ENCODE measurements at places on chromosomes 3 and 15.

DNA sequence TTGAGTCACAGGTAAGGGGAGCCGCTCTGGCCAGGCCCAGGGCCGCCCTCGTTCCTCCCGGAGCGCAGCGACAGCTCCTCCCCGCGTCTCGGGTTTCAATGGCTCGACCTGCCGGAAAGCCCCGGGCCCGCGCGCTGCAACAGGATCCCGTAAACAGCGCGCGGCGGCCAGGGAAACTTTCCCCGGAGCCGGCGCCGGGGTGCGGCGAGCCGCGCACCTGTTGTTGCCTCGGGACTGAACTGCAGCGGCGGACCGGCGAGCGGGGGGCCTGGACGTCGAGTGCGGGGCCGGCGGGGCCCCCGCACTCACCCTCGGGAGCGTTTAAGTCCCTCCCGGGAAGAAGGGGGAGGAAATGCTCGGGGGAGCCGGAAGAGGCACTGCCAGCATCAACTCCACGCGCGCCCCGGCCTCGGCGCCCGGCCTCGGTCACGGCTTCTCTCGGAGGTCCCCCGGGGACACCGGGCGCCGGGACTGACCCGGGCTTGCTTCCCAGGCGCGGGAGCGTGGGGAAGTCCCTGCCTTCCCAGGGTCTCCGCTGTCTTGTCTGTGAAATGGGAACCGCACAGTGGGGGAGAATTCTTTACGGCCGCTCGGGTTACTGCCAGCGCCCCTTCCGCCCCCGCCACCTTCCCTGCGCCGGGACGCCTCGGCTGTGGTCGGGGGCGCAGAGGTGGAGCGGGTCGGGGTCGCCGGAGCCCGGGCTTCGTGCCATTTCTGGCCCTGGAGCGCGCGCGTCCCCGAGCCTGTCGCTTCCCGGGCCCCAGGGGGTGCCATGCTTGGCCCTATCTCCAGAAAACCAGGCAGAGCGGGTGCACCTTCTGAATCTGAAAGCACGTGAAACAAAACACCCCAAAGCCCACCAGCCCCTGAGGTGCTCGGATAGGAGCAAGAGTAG lies 7.5 kb upstream of the PGPEP1L start:
- peak; percentile 28 for DNase-seq

DNA sequence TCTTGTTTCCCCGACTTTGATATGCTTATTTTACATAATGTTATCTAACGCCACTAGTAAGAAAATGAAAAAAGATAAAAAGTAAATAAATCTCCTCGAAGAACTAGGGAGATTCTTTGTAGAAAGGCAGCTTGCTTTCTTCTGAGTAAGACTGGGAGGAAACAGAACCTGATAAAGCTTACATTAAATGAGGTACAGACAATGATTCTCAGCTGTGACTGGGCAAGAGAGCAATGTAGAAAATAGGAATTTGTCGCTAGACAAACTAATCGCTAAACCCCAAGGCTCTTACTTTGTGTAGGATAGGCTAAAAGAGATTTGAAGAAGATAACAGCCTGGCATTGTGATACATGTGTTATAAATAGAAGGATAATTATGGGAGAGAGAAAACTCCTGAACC lies 919.0 kb upstream of the ALCAM start:
- no peak for DNase-seq

DNA sequence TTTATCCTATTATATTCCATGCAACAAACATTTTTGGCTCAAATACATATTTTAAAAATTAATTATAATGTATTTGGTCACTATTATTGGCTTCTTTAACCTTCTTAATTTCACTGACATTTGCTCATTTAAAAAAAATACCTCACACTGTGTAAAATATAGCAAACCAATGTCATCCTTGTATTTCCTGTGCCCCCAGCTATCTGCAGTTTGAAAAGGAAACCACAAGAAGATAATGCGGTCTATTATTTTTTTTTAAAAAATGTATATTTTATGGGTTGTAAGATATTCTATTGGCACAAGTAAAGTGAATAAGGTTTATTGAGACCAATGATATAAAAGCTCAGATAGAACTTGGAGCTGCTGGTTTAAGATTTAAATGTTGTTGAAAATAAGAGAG lies 904.2 kb downstream of the SI start:
- DNase-seq: no peak

DNA sequence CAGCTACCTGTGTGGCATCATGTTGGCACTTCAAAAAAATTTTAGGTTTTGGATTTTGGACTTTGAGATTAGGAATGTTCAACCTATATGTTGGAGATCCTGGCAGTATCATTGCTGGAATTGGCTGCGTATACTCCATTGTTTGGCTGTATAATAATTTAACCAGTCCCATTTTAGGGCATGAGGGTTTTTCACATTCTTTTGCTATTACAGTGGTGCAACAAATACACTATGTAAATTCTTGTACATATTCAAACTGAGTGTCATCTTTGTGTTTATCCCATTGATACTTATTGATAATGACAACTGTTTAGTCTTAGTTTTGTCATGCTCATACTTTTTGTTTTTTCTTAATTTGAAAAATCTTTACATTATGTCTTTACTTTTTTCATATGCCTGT lies 6.7 kb downstream of the THUMPD3 start:
- no peak for DNase-seq

DNA sequence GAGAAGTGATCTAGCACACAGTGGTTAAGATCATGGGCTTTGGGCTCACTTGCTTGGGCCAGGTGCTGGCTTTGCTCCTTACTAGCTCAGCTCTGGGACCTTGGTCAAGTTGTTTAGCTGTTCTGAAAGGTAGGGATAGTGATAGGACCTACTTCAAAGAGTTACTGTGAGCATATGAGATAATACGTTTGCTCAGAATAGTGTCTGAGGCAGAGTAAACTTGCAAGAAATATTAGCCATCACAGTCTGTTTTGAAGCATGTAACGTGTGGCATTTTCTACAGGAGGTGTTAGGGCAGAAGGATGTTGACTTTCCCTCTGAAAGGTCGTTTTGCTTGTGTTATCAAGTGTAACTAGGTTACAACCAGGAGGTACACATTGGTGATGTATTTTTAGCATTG lies 34.5 kb upstream of the NFKBIZ start:
- DNase-seq: peak; percentile 71

- no peak for DNase-seq
These were observed 144.2 kb downstream of the RYR3 start for GRCh38 chr15:33454996-33455395.

- DNase-seq: no peak
These were observed 83.3 kb downstream of the EDEM1 start for GRCh38 chr3:5270666-5271371.

- peak; percentile 53 for DNase-seq
These were observed 35.2 kb downstream of the NCEH1 start for GRCh38 chr3:172675441-172676193.
